ENCODE measurements at places on chromosomes 11 and 22.

GRCh38 chr11:114501901-114502300 lies 57.8 kb downstream of the NXPE1 start:
- DNase-seq: no peak

GRCh38 chr11:95912902-95913560 lies 10.9 kb downstream of the MTMR2 start:
- no peak for DNase-seq

GRCh38 chr11:93330446-93330984 lies at the start of gene DEUP1:
Gene DEUP1 (plus strand): TSS chr11:93330742. CDS start chr11:93332260, 1,518 bp downstream.
- peak; percentile 52 for DNase-seq

- DNase-seq: no peak
Observed at GRCh38 chr22:46169628-46170027, 19.3 kb downstream of the PPARA start.

GRCh38 chr22:46514592-46515207 lies 22.7 kb downstream of the CELSR1 start:
- no peak for DNase-seq

GRCh38 chr11:16820324-16821092 lies 82.1 kb downstream of the C11orf58 start:
- peak; percentile 79 for DNase-seq

- no peak for DNase-seq
Observed at GRCh38 chr11:36000616-36001190, 56.8 kb downstream of the LDLRAD3 start.

All from GM13976 (cell line).